ENCODE measurements at places on chromosomes 2 and 18.

- DNase-seq = peak; percentile 91
Measured at GRCh38 chr18:37322492-37323035, 243.0 kb downstream of the CELF4 start.

DNA sequence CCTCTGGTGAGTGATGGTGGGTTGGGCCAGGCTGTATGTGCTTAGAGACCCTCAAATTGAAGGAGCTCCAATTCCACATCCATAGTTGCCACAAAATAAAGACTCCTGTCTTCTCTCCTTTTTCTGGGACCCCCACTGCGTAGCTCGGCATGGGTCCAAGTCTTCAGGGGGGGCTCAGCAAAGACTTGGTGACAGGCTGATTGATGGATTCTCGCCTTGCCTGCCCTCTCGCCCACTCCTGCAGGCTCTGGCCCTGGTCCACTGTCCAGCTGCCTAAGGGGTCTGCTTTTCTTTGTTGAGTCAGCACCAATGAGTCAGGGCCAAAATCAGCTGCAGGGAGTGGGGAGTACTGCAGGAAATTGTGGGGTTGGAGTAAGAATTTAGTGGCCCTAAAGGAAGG, 21.5 kb downstream of the RPL37A start:
- no peak for DNase-seq

GRCh38 chr2:64260817-64261216, 116.6 kb upstream of the PELI1 start:
- no peak for DNase-seq

- DNase-seq = no peak
Measured at GRCh38 chr2:234558642-234559041, 61.8 kb upstream of the ARL4C start.

Data from H7 (cell line).